Aorta (tissue), 5 donors: ENCODE measurements at places on chromosomes 3 and 15. TPM values are rescaled to one million over a fixed set of nuclear protein-coding genes. Genes with fewer than 3 reads are reported as not detected.

GRCh38 chr3:120763601-120764000 lies 21.1 kb downstream of the GTF2E1 start:
- no peak overlapping the region for H3K27ac ChIP-seq
- no peaks in the 10 kb centered on the region for H3K27me3 ChIP-seq
- no peak for DNase-seq

- no peak overlapping the region for H3K27ac ChIP-seq
- no peak for DNase-seq
- no peak overlapping the region for H3K4me3 ChIP-seq
- H3K27me3 ChIP-seq: no peaks in the 10 kb centered on the region
- no peaks in the 10 kb centered on the region for H3K4me1 ChIP-seq
- H3K36me3 ChIP-seq: no peaks in the 10 kb centered on the region
Observed at GRCh38 chr3:97967966-97968365, 4.3 kb downstream of the RIOX2 start.

- H3K36me3 ChIP-seq: no peaks in the 10 kb centered on the region
- no peak overlapping the region for H3K27ac ChIP-seq
- DNase-seq: peak; percentile 15
- H3K4me3 ChIP-seq: no peak overlapping the region
Observed at GRCh38 chr15:101161656-101162055, 90.2 kb downstream of the CHSY1 start.

The C3orf49 gene
- total RNA-seq: not detected

The THBS1 gene
- total RNA-seq: 270 TPM

The MANF gene
- 108 TPM for total RNA-seq

- H3K36me3 ChIP-seq: no peaks in the 10 kb centered on the region
- DNase-seq: no peak
- H3K27ac ChIP-seq: no peak overlapping the region
- no peaks in the 10 kb centered on the region for H3K4me1 ChIP-seq
Observed at GRCh38 chr3:39548282-39548681, 80.8 kb downstream of the MOBP start.
